ENCODE measurements at places on chromosomes 16 and 17.

DNA sequence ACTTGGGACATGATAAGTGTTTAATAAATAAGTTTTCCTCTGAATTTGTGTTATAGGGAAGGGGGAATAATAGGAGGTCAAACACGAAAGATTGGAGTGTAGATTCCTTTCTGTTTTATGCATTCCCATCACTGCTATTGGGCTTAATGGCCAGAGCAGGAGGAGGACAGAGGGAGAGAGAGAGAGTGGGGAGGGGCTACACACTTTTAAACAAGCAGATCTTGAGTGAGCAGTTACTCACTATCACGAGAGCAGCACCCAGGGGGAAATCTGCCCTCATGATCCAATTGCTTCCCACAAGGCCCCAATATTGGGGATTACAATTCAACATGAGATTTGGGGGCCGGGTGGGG is 505.0 kb downstream of the GRIN2A start:
- no peak for DNase-seq

DNA sequence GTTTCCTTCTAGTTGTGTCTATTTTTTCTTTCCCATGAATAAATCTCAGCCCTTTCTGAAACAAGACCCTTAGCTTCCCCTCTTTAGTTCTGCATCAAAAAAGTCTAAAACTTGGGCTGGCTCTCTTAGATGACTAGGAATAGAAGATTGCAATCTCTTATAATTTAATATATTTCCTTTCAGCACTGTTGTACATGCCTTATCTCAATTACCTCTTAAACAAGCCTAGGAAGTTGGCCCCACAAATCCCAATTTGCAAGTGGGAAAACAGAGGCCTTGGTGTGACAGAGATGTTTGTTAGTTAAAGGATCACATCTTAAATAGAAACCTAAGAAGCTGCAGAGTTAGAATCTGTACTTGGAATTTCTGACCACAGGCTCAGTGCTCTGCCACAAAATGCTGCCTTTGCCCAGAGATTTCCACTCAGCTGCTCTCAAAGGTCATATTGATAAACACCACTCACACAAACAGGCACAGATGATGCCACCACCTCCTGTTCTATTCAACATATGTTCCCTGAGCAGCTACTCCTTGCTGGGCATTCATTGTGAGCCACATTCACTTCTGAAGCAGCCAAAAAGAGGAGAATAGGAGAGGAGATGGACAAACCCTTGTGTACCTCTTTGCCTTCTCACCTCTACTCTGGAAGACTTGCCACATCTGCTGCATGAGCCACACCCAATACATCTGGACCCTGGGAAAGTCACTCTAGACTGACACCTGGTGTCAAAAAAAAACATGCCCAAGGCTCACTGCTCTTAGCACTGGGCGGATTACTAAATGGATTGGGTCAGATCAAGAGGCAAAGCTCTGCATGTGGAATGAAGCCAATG is 5.5 kb downstream of the CCDC182 start:
- DNase-seq: no peak

GRCh38 chr17:51869387-51869786 is 289.1 kb downstream of the CA10 start:
- no peak for DNase-seq

DNA sequence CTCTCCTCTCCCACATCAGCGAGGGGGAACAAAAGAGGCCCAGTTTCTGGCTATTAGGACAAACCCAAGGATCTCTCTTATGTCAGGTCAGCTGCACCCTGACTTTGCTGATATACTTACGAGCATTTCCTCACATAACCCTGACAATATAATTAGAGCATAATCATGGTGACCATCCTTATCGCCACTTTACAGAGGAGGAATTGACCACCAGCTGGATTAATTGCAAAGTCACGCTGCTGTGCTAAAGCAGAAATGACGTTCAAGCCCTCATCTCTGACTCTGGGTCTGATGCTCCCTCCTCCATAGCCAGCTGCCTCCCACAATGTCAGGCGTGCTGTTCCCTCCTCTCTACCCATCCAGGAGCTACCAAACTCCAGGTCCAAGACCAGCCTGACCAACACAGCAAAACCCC is 42.6 kb downstream of the TRARG1 start:
- no peak for DNase-seq

DNA sequence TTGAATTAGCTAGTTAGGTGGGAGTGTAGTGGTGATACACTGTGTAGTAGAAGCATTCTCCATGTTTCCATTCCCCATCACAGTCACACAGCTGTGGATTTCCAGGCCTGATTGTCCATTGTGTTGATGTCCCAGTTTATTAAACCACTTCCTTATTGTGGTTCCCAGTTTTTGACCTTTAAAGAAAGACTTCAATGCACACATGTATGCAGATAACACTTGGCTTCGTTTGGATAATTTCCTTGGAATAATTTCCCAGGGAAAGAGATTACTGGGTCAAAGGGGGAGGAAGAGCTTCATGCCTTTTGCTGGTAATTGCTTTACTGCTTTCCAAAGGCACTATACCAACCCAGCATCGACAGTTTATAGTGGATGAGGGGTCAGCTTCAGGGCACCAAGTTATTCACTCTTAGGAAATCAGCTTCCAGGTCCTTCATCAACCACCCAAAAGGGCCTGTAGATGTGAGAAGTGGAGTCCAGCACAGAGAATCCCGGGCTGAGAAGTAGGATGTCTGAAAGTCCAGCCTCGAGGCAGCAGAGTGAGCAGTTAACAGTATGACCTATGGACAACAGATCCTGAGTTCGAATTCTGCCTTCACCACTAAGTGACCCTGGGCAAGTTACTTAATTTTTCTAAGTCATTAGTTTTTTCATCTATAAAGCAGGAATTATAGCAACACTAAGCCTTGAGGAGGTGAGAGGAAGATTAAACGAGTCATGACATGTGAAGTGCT is 31.3 kb upstream of the TNS4 start:
- no peak for DNase-seq

DNA sequence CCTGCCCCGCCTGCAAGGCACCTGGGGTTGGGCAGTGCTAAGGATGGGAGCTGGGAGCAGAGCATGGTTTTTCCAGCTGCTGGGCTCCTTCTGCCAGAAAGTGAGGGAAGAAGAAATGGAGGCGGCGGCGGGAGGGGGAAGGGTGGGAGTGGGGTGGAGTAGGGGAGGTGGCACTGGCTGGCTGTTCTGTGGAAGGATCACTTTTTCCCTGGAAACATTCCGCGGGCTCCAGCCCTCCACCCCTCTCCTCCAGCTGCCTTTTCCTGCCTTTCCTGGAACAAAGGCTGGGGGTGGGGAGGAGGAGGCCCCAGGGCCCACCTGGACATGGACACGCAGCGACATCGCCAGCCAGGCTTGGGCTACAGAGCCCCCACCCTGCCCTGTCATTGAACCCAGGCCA is 41.1 kb downstream of the CFAP20 start:
- DNase-seq: no peak

DNA sequence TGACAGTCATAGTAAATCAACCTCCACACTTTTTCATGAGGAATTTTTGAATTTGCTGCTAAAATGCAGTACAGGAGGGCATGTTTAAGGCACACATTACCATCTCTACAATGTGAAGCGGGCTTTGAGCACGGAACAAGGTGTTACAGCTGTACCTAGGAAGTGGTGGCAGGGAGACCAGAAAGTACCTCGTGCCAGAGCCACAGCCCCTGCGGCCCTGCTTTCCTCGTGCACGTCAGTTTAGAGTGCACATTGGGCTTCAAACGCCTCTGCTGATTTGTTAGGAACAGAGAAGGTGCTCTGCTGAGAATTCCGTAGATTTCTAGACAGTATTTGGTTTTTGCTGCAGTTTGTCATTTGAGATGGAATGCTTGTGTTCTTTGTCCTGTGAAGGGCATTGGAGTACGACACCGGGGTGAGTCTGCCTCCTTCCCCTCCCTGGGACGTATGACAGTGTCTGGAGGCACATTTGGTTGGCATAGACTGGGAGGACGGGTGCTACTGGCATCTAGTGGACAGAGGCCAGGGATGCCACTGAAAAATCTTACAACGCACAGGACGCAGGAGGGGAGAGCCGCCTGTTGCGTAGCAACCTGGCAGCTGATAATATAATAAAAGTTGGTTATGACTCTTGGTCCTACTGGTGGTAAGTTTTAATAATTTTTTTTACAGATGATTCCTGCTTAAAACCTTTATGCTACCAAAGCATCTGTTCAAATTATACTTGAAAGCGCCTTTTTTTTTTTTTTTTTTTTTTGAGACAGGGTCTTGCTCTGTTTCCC is 9.1 kb downstream of the FOXK2 start:
- DNase-seq: no peak

- DNase-seq: no peak
Observed at GRCh38 chr17:68021963-68022362, 13.6 kb upstream of the KPNA2 start.

- no peak for DNase-seq
Observed at GRCh38 chr16:86681031-86681756, 102.8 kb downstream of the FOXL1 start.

DNA sequence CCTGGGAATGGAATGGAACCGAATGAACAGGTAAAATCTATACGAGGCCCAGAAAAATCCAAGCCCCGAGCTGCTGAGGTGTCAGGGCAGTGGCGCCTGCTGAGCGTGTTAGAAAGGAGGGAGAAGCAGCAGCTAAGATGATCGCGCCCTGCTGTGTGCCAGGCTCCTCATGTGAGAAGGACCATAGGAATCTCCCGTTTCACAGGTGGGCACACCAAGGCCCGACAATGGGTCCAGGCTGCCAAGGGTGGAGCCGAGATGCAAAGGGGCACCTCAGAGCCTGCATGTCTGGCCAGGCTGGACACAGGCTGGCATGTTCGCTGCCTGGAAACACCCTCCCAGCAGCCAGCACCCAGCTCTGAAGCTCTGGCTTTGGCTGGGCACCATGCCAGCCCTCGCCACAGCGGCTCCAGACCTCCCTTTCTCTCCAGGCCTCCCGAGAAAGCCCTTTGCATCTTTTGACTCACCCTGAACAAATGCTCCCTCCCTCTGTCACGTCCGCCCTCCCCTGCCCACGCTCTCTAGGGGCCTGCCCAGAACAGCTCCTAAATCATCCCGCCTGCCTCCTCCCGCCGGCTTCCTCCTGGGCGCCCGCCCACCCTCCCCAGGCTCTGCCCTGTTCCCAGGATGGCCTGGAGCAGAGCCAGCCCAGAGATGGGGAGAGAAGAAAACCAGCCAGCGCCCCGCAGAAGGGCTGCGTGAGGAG is 217.8 kb upstream of the GSE1 start:
- DNase-seq: peak; percentile 64

DNA sequence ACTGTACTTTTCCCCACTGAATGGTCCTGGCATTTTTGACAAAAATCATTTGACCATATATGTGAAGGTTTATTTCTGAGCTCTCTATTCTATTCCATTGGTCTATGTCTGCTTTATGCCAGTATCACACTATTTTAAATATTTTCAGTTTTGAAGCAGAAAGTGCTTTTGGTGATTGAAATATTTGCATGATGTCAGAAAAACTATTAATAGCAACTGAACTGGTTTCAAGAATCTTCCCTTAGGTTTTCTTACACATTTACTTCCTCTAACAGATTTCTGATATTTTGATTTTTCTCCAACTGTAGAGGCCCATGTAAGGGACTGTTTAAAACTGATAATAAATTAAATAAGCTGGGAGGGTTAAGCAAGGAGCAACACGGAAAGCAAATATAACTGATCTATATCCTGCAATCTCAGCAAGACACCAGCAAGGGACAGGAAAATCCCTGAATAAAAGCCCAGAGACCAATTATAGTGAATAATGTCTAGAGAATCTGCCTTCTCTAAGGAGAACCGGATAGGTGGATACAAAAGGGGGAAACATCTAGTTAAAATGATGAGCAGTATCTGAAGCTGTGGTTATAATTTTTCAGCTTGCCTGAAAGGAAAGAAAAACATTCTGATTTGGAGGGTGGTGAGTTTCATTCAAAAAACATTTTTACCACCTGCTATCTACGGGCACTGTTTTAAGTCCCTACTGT is 80.9 kb upstream of the STAC2 start:
- DNase-seq: no peak

Data from omental fat pad (tissue), 4 donors.